ENCODE measurements at places on chromosomes 7 and 10. TPM values are rescaled to one million over a fixed set of nuclear protein-coding genes. Genes with fewer than 3 reads are reported as not detected.

The NOS3 gene
- total RNA-seq = 10.6 TPM

GRCh38 chr7:39727231-39728012 lies 104.0 kb downstream of the RALA start:
- no peak for DNase-seq

DNA sequence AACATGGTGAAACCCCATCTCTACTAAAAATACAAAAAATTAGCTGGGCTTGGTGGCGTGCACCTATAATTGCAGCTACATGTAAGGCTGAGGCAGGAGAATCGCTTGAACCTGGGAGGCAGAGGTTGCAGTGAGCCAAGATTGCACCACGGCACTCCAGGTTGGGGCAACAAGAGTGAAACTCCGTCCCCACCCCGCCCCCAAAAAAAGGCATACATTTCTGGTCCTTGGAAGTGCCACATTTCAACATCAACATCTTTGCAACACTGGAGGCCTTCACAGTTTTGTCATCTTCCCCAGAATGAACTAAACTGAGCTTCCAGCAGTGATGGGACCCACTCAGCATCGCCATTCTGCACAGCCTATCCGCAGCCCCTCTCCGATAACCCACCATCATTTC lies 36.6 kb downstream of the FAM53B start:
- no peak for DNase-seq

- no peak for DNase-seq
Measured at GRCh38 chr7:92052684-92053083, 81.6 kb downstream of the CYP51A1 start.

DNA sequence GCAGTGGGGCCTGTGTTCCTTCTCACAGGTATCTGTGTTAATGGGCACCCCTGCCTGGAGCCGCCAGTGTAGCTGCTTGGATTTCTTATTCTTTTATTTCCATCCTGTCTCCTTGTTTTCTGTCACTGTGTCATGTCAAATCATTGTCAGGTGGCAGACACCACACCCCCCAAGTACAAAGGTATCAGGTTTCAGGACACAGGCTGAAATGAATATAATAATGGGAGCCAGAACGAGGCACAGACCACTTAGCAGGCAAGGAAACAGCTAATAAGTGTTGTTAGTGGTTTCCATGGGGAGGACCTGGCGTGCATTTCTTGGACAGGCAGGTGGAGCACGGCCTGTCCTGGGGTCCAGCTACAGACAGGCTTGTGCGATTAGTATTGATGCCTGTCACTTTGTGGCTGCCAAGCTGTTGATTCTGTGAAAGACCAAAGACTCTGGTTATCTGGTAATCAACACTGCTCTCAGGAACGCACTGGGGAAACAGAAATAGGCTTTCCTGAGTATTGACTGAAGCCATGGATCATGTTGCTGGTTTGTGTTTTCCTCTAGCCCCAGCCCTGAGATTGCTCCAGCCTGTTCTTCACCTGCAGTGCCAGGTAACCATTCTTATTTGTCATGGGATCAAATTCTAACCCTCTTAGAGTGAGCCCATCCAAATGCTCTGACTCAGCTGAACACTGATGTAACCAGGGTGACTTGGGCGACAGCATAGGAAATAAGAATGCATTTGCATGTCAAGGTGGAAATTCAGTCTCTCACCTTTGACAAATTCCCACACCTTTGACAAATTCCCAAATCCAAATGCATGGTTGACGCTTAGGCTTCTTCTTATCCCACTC lies 1002.0 kb downstream of the LRMDA start:
- DNase-seq = no peak

The KLF14 gene
- not detected for total RNA-seq

The IKZF5 gene
- total RNA-seq = 23.9 TPM

- no peak for DNase-seq
Measured at GRCh38 chr10:126073606-126074005, 177.2 kb downstream of the FANK1 start.

The TNS3 gene
- 1.5 TPM for total RNA-seq

The CHCHD1 gene
- 37.2 TPM for total RNA-seq

- DNase-seq = no peak
Measured at GRCh38 chr10:7475046-7475911, 64.4 kb upstream of the SFMBT2 start.

- no peak for DNase-seq
Measured at GRCh38 chr10:12512332-12513002, 163.1 kb downstream of the CAMK1D start.

DNA sequence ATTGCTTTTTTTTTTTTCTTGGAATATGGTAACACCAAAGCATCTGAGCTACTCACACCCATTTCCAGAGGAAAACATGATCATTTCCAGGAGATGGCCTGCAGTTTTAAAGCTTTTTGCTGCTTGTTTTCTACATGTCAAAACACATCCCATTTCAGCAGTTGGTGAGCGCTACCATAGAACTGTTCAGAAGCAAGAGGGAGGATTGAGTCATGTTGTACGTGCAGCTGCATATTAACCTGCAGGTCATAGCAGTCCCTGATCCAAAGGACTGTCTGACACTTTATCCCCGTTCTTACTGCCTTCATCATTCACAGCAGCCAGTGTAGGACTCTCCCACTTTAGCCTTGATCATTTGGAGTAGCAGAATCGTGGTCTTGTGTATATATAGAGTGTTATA lies 124.6 kb downstream of the AUTS2 start:
- no peak for DNase-seq

GRCh38 chr10:132577350-132578003 lies 39.9 kb downstream of the INPP5A start:
- DNase-seq = no peak

The POLL gene
- 32.6 TPM for total RNA-seq

GRCh38 chr7:23469150-23469960 lies 936 bp downstream of the IGF2BP3 start:
- peak; percentile 55 for DNase-seq

The ADRA2A gene
- total RNA-seq = not detected

DNA sequence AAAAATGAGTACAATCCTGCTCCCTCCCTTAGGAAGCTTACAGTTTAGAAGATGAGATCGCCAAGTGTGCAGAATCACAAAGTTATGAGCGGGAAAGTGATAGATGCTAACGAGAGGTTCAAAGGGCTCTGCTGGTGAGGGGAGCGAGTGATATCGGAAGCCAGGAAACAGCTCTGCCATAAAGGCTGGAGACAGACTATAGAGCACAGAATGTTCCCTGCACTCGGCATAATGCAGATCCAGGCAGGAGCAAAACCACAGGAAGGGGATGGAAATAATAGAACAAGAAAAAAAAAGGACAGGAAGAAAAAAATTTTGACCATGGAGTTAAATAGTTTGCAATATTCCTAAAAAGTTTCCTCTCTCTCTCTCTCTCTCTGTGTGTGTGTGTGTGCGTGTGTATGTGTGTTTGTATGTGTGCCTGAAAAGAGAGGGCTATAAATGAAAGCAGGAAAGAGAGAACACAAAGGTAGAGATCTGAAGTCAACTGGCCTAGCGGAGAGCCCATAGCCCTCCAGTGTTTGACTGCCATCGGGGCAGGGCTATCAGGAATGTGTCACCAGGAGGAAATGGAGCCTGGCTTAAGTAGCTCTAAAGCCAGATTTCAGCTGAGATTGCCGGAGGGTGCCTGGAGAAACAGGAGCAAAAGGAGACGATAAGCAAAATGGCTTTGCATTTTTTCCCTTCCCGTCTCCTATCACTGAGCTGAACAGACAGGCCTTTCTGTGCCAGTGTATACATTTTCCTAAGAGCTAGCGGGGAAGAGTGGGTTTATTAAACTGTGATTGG lies 175.8 kb upstream of the LYZL1 start:
- no peak for DNase-seq

GRCh38 chr10:93437946-93438612 lies 44.1 kb downstream of the MYOF start:
- no peak for DNase-seq

DNA sequence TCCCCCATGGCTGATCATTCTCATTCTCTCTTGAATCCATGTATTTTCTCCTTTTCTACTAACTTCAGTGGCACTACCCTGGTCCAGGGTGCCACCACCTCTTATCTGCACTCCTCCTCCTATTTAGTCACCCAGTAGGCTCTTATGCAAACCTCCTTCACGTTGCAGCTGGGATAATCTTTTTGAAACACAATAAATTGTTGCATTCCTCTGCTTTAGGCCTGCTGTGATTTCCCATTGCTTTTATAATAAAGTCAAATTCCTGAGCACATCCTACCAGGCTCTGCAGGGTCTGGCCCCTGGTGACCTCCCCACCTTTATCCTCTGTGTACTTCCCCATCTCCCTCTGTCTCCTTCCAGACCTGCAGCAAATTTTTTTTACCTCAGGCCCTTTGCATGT lies 112.7 kb upstream of the KIAA1217 start:
- no peak for DNase-seq

DNA sequence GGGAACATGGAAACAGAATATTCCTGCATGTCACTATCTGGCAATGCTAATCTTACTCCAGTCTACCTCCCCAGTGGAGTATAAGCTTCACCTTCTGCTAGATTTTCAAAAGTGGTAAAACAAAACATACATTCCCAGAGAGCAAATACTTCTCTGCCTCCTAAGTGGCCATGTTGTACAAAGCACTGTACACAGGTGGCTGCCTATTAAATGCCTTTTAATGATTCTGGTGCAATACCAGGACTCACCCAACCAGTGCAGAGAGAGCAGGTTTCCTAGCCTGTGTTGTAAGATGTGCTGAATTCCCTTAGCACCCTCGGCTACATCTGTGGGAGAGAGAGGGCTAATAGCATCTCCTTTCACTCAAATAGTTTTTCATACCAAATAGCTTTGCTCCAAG lies 684.3 kb upstream of the NRP1 start:
- DNase-seq = no peak

GRCh38 chr10:97737770-97738265 lies 890 bp downstream of the ZFYVE27 start:
- no peak for DNase-seq

DNA sequence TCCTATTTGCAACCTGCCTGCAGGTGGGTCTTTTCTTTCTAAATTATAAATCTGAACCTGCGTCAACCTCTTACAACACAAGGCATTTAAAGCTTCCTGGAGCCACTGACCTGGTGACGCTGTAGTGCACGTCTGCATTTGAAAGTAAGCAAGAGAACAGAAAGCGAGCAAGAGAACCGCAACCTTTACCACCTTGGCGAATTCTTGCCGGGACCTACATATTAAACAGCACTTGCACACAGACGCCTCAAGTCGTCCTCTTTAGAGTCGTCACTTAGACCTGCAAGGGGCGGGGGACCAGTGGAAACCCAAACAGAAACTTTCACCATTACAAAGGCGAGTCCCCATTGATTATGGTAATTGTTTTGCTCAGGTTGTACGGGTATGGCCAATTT lies 9.5 kb downstream of the GLI3 start:
- DNase-seq = no peak

DNA sequence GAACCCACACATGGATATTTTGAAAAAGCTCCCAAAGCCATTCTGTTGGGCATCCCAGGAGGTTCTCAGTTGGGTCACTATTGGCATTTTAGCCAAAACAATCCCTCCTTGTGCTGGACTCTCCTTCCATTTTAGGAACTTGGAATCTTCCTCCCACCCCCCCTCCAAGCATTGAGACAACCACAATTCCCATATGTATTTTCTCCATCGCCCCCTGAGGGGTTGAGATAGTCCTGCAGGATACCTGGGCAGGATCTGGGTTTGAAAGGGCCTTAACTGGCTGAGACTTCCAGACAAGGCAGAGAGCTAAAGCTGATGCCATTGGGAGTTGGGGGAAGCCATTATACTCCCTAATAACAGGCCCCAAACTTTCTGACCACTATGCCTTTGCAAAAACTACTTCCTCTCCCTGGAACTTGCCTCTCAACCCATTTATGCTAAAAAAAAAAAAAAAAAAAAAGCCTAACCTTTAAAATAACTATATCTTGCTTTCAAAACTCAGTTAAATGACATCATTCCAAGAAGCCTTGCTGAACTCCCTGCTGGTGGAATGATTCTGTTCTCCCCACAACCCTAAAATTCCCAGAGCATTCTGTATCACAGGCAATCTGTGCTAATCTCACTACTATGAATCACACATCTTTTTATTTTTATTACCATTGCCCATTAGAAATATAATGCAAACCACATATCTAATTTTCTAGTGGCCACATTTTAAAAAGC lies 77.5 kb upstream of the PDE1C start:
- DNase-seq = no peak

DNA sequence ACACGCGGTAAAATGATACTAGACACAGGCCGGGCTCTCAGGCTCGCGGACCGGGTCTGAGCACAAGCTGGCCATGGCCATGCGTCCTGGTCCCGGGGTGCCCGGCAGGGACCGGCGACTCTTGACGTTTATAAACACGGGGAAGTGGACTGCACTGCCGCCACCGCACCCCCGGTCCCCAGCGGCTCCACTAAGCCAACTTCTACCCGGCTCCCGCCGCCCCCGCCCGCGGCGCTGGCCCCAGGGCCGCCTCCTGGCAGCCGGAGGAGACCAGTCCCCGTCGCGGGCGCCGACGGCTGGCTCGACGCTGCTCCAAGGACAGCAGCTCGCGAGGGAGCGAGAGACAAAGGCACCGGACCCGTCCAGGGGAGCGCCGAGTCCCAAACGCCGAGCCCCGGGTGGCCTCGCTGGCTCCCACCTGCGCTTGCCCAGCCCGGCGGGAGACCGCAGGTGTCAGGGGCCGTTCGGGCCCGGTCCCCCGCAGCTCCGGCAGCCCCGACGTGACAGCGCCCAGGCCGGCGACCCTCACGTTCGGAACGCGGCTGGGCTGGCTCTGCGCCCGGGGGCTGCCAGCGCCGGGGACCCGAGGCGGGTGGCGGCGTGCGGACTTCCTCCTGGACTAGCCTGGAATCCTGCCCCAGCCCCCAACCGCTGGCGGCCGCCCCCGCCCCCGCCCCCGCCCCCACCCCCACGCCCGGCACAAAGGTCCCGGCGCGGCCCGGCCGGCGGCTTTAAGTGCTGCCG lies 517 bp downstream of the ITGB1 start:
- peak; percentile 47 for DNase-seq

GRCh38 chr10:35412003-35412723 lies 75.9 kb downstream of the CCNY start:
- no peak for DNase-seq

GRCh38 chr10:128964100-128964403 lies 503.0 kb upstream of the MGMT start:
- no peak for DNase-seq

GRCh38 chr10:44879531-44879899 lies 31.6 kb upstream of the TMEM72 start:
- DNase-seq = no peak

GRCh38 chr7:140475747-140476333 lies 3.5 kb downstream of the MKRN1 start:
- peak; percentile 60 for DNase-seq

DNA sequence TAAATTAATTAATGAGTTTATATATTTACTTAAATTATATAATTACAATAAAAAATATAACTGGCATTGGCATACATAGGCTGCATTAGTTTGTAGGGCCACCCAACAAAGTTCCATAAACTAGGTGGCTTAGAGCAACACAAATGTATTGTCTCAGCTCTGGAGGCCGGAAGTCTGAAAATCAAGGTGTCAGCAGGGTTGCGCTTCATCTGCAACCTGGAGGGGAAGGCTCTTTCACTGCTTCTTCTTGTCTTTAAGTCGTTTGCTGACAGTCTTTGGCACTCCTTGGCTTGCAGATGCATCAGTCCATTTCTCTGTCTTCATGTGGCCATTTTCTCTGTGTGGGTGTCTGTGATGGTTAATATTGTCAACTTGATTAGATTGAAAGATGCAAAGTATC lies 6.1 kb upstream of the BLVRA start:
- DNase-seq = no peak

The PLXNA4 gene
- total RNA-seq = 0.02 TPM

The TMEM178B gene
- 1.1 TPM for total RNA-seq

The GFRA1 gene
- total RNA-seq = not detected

- no peak for DNase-seq
Measured at GRCh38 chr10:115706488-115707076, 566.4 kb downstream of the GFRA1 start.

Data from CD8-positive, alpha-beta memory T cell (primary cell).